Activated CD4-positive, alpha-beta T cell treated with anti-CD3 and anti-CD28 coated beads, Interleukin-2, amount 50 U/mL, for 48 hours (primary cell): ENCODE measurements at places on chromosomes 16 and 17.

DNA sequence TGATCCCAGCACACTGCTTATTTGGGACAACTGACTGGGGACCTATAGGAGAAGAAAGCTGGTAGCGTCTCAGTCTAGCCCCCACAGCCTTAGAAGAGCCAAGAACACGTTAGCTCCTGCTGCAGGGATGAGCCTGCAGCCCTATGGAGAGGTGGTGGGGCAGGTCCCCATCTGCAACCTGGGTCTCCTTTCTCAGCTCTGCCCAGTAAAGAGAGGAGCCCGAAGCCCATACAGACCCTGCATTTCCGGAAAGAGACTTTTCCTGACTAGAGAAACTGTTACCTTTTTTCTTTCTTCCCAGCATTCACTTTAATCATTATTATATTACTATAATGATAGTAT lies 788 bp downstream of the METTL22 start:
- no peak for DNase-seq

GRCh38 chr16:65181071-65181561 lies 59.3 kb upstream of the CDH11 start:
- DNase-seq = no peak

GRCh38 chr17:58394534-58395223 lies 22.7 kb downstream of the RNF43 start:
- DNase-seq = no peak

- no peak for DNase-seq
These were observed 5.0 kb downstream of the TAOK2 start for GRCh38 chr16:29978564-29979270.

GRCh38 chr16:84887207-84887606 lies 67.4 kb downstream of the CRISPLD2 start:
- no peak for DNase-seq

- DNase-seq = no peak
These were observed 20.7 kb upstream of the MYLK3 start for GRCh38 chr16:46768809-46769208.

DNA sequence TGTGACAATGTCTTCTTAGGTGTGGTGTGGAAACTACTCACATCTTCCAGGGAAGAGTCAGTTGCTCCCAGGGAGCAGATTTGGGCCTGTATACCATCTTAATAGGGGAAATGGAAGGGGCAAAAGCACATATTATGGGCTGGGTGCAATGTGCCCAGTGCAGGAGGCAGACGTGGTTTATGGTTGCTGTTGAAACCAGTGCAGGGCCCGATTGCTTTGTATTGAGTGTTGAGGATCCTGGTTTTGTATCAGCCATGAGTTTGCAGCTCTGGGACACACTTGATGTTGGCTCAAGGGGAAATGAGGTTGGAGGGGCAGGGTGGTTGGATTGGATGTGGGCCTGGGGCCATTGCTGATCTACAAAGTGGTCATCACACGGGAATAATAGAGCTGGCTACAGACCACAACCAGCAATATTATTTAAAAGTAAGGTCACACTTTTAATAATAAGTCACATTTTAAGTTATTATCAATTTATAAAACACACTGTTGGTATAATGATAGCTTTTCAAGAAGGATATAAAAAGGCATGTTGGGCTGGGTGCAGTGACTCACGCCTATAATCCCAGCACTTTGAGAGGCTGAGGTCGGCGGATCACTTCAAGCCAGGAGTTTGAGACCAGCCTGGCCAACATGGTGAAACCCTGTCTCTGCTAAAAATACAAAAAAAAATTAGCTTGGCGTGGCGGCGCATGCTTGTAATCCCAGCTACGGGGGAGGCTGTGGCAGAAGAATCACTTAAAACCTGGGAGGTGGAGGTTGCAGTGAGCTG lies 302.4 kb downstream of the SEC14L1 start:
- DNase-seq = no peak

- no peak for DNase-seq
These were observed 19.7 kb downstream of the MAP2K6 start for GRCh38 chr17:69434164-69434579.

DNA sequence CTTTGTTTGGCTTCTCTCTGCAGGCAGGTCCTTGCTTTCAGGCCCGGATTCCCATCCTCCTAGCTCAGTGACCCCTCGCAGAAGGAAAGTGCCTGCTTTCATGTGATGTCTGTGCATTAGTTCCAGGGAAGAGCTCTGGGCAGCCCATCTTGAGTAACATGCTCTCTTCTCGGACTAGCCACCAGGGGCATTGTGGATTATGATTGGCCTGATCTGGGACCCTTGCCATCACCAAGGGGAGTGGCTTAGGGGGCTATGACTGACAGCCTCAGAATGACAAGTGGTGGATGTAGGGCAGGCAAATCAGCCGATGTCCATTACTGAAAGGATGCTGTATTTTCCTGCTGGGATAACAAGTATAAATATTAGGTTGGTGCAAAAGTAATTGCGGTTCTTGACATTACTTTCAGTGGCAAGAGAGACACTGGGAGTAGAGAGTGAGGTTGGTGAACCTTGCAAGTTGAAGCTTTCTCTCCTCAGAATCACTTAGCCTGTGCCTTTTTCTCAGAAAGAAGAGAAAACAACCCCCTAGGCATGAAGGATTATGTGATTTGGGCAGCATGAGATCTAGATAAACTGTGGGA lies 71.5 kb upstream of the MPHOSPH6 start:
- no peak for DNase-seq

GRCh38 chr16:89383095-89384003 lies 107.0 kb downstream of the ANKRD11 start:
- DNase-seq = no peak

- no peak for DNase-seq
These were observed at the start of gene KRT24 for GRCh38 chr17:40703652-40704051. KRT24 (minus strand) TSS chr17:40703752; CDS start chr17:40703693, 59 bp downstream.

DNA sequence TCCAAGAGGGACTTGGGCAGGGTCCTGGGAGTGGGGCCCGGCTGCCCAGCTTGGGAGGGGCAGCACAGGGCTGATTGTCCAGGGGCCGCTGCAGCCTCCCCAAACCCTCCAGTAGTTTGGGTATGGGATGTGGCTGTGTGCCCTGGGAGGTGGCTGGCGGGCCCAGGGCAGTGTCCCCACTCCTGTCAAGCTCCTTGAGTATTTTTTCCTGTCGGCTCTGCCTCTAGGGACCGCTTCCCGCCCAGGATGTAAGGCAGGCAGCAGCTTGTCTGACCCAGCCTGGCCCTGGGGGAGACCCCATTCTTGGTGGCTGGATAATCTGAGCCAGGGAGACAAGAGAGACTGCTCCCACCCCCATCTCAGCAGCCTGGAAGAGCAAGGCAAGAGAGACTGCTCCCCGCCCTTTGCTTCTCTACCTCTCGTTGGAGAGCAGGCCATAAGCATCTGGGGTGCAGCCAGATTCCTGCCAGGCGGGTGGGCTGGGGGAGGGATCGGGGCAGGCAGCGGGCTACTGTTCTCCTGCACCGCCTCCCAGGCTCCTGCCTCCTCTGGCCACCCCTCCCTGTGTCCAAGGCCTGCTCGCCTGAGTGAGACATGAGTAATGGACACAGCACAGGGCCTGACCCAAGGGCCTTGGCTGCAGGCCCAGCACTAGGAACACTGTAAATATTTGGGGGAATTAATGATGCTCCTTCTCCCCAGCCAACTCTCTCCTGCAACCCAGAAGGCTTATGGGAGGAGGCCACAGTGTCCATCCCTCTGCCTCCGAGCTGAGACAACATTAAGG lies 18.4 kb upstream of the ITGA3 start:
- DNase-seq = no peak

GRCh38 chr17:79220201-79220712 lies 145.6 kb downstream of the ENGASE start:
- no peak for DNase-seq

DNA sequence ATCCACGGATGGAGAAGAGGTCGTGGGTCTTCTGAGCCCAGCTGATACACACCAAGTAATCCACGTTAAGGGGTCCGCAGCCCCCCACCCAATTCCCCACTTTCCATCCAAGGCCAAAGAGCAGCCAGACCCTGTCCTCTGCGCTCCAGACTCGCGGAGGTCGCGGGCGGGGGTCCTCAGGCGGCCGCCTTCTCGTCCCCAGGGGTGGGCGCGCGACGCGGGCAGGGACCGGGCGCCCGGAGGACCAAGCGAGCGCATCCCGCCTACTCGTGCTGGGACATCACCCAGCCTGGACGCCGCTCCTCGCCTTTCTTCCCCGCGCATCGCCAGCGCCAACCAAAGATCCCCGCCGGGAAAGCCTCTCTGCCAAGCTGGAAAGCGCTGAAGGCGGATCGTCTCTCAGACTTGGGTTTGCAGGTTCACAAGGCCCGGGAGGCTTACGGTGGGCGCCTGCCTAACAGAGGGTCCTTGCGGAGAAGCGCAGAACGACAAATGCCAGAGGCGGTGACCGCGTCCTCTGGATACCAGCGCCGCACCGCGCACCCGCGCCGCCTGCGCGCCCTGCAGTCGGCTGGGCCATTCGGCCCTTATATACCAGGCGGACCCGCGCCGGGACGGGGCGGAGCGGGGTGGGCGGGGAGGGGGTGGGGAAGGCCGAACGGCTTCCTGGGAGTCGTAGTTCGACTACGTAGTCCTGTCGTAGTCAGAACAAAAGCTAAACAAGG lies 471.6 kb downstream of the SOX9 start:
- peak; percentile 67 for DNase-seq

GRCh38 chr16:48558371-48558841 lies 51.6 kb downstream of the N4BP1 start:
- peak; percentile 32 for DNase-seq

DNA sequence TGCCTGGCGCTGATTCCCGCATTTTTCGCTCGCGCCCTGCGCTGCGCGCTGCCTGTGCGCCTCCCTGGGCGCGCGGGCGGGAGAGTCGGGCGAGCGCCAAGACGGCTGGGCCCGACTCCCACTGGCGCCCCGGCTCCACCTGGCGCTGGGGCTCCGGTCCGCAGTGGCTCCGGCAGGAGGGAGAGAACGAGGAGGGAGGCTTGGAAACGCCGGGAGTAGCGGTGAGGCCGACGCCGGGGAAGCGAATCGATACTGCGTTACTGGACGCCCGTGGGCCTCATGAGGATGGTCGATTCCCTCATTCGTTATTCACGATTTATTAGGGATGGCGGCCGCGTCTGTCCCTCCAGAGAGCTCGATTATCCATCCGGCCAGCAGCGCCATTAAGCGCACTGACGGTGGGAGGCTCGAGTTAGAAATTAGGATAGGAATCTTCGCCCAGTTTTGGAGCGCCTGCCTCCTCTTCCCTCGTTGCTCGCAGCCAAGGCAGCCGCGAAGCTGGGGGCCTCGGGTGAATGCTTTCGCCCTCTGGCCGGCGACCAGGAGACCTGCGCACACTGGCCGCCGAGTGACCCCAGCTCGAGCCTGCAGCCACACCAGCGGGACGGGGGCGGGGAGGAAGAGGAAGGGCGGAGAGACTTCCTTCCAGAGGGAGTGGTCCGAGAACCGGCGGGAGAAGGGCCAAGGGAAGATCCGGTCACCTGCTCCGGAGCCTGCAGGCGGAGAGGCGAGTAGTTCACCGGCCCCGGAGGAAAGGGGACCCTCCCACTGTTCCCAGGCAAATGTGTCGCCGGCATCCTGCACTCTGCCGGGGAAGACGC lies 1.3 kb upstream of the PCGF2 start:
- no peak for DNase-seq

DNA sequence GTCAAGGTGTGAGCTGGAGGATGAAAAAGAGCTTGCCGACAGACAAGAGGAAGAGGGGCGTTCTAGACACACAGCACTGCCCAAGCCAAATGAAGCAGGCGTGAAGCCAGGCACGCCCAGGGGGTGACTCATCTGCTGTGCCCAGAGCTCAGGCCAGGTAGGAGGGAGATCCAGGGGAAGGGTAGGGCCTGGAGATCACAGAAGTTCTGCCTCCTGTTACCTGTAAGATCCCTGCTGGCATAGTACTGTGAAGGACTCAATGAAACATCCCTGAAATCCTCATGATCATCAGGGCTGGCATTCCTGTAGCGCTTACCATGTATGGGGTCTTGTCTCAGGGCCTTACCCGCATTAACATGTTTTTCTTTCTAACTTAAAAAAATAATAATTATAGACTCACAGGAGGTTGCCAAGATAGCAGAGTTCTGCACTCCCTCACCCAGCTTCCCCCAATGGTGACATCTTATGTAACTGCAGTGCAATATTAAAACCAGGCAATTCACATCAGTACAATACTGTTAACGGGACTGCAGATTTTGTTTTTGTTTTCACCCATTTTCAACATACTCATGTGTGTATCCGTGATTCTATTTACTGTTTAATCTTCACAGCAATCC lies 158.6 kb downstream of the XYLT1 start:
- no peak for DNase-seq

DNA sequence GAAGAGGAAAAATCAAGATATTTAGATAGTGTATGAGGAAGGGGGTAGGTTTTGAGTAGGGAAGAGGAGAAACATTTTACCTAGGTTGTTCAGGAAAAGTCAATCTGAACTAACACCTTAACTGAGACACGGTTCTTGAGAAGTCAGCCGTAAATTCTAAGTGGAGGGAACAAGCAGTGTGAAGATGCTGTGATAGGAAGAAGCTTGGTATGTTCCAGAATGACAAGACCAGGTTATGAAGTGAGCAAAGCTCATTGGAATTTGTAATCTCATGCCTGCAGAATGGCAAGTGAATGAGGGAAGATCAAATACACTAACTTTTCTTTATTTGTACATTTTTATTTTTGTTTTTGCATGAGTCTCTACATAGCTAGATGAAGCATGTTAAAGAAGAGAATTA lies 307.6 kb downstream of the ZFHX3 start:
- DNase-seq = no peak

DNA sequence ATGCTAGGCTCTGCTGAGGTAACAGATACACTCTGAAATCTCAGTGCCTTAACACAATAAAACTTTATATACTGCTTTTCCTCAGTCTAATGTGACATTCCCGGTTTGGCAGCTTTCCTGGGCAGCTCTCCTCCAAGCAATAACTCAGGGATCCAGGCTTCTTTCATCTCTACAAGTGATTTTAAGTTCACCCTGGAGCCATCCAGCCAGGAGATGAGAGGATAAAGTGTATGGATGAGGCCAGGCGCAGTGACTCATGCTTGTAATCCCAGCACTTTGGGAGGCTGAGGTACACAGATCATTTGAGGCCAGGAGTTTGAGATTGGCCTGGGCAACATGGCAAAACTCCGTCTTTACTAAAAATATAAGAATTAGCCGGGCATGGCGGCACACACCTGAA lies 147.2 kb downstream of the UTP18 start:
- no peak for DNase-seq

GRCh38 chr16:67211674-67212073 lies 12.7 kb downstream of the ELMO3 start:
- DNase-seq = no peak

- no peak for DNase-seq
These were observed 1.8 kb downstream of the NLRP1 start for GRCh38 chr17:5582209-5583185.

DNA sequence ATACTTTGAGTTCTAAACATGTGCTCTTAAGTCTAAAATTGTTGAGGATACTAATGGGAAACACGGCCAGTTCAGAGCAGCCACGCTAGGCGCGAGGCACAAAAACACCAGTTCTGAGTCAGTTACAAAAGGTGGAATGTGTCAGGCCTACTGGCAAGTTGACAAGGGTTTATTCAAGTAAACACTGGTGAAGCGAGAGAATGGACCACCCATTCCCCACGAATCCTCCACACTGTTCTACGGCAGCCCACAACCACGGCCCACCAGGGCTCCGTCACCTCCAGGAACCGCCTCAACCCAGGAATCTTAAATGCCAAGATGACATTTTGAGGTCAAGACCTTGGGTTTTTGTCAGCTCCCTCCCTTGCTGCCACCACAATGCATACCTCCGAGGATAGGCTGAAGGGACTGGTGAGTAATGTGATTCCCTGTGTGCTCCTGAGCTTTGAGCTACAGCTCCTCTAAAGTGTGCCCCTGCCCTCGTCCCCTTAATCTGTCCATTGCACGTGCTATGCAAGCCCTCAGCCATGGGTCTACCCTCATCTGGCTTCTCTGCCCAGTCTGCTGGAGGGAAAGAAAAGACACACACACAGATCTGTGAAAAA lies 28.5 kb upstream of the TRAP1 start:
- no peak for DNase-seq

GRCh38 chr17:78804777-78805176 lies 22.7 kb upstream of the CYTH1 start:
- DNase-seq = peak; percentile 58
